ENCODE measurements at places on chromosomes 13 and 19.

DNA sequence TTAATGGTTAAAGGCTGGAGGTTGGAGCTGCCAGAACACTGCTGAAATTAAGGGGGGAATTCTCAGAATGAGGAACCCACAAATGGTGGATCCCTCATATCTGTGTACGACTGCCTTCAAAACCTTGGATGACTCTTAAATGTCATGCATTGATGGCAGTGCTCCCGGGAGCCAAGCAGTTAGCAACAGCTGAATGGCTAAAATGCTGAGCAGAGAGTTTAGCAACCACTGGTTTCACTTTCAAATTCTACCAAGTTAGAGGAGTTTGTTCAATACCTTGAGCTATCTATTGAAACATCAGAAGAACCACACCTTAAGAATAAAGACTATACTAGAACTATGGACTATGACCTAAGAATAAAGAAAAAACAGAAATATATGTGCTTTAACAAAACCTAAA lies 41.4 kb downstream of the UQCRFS1 start:
- no peak for DNase-seq

DNA sequence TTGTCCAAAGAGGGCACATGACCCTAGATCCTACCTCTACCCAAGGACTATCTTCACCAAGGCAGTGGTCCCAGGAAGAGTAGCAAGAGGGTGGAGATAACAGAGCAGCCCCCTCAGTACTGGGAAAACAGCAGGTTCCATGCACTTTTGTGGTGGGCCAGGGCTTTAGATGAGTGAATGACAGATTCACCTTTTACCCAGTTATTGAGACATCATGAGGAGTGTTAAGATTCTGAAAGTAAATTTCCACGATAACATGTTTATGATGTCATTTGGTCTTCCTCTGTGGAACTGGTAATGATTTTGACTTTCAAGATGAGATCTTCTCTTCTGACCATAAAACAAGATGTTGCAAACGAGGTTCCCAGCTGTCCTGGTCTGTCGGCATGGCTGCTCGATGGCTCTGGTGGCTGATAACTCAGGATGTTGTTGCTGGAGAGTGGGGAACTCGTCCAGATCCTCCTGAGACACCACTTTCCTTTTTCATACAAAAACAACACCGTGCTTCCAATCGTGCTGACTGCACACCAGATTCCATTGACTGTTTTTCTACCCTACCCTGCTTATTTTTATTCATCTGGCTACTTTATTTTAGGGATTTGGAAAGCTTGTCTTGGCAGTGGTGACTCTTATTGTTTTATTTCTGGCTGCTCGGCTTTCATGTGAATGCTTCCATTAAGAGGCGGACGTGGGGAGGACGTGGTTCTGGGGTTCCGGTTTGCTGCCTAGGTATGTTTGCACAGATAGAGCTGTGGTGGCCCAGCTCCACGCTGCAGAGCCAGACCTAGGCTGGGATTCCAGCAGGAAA lies 88.5 kb downstream of the LRCH1 start:
- DNase-seq, result no peak

GRCh38 chr19:424546-424945 lies 15.6 kb upstream of the C2CD4C start:
- DNase-seq, result no peak

DNA sequence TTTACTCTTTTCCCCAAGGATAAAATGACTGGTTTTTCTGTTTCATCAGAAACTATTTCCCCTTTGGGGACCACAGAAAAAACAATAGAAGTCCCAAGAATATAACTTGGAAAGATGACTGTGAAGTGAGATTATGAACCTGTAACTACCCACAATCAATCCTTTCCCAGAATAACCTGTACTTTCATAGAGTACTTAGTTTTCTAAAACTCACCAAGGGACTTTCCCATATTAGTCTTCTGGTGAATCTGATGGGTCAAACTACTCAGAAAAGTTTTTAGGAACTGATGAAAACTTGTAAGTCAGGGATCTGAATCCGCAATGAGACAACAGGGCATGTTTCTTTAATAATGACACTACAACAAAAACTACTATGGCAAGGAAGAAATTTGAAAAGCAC lies 62.6 kb downstream of the STK24 start:
- no peak for DNase-seq

DNA sequence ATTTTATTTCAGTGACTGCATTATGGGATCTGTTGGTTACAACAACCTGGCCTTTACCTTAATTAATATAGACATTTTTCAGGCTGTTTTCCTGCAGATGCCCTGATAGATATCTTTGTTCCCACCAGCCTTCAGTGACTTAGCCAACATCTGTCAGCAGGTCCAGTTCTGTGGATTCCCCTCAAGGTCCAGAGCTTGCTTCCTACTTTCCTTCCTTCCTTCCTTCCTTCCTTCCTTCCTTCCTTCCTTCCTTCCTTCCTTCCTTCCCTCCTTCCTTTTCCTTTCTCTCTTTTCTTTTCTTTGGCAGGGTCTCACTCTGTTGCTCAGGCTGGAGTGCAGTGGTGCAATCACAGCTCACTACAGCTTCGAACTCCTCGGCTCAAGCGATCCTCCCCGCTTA lies 14.4 kb upstream of the CYP2B6 start:
- DNase-seq, result no peak

DNA sequence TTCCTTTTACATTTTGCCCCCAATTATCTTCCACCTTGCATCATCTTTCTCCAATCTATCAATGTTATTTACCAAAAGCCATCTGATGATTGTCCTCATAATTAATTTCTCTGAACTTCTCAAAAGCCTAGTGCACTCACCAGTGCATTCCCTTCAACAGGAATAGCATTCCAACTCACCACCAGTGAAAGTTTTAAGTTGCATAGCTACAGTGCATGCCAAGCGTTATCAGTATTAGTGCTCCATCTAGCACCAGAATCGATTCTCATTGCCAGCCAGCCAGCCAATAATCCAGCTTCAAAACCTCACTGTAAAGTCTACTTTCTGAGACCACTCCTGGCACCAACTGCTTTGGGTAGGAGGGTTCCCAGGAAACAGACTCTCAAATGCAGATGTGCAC lies 7.4 kb downstream of the MYCBP2 start:
- no peak for DNase-seq

GRCh38 chr13:48648446-48648845 lies 5.3 kb upstream of the CYSLTR2 start:
- DNase-seq, result no peak

- no peak for DNase-seq
Measured at GRCh38 chr13:101065329-101065728, 351.0 kb downstream of the NALCN start.

DNA sequence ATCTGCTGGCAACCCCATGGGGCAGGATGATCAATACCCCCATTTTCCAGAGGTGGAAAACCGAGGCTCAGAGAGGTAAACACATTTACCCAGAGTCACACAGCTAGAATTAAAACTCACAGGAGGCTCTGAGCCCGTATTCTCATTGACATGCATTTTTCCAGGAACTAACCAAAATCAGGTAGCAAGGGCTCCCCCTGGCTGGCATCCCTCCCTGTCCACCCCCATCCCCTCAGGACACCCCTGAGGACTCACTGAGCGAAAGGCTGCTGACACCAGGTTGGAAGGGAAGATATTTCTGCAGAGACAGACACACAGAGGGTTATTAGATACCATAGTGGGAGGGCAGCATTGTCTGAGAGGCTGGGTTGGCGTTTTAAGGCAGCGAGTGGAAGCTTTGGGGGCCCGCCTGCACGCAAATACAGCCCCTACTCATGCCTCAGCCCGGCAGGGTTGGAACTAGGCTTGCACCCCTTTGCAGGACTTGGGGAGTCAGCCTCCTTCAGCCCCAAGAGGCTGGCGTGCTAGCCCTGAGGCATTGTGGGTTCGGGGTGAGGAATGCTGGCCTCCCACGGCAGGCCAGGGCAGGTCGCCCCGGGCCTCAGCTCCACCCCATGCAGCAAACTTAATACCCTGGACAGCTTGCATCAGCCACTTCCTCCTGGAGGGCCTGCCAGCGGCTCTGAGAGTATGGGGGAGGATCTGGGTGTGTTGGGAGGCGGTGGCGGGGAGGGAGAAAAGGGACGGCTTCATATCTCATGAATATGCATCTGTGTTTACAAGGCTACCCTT lies 3.9 kb downstream of the SLC1A5 start:
- DNase-seq, result peak; percentile 76

- no peak for DNase-seq
Measured at GRCh38 chr13:54486421-54487166, 1458.0 kb downstream of the OLFM4 start.

GRCh38 chr19:56988299-56988698 lies 131.5 kb upstream of the USP29 start:
- no peak for DNase-seq

DNA sequence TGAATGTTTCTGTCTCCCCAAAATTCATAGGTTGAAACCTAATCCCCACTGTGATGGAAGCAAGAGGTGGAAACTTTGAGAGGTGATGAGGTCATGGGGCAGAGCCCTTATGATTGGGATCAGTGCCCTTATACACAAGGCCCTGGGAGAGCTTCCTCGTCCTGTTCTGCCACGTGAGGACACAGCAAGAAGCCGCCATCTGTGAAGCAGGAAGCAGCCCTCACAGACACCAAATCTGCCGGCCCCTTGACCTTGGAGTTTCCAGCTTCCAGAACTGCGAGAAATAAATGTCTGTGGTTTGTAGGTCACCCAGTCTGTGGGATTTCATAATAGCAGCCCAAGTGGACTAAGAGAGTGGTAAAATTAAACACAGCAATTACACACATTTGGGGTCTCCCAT lies 737.4 kb downstream of the UQCRFS1 start:
- no peak for DNase-seq

GRCh38 chr19:39967561-39967960 lies 3.4 kb upstream of the PSMC4 start:
- no peak for DNase-seq

- DNase-seq, result no peak
Measured at GRCh38 chr13:37510441-37510840, 88.1 kb downstream of the POSTN start.

DNA sequence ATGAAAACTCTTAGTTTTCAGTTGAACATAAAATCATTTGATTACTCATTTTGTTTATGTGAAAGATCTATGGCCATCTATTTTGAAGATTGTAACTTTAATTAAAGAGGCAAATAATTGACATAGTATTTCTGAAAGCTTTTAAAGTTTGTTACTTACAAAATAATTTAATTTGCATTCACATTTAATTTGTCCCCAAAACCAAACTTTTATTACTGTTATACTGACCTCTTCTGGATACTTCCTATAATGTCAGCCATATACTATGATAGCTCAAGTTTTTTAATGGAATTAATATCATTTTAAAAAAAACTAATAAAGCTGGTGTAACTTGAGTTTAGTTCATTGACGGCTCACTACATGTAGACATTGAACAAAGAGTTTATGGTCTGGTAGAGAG lies 4.9 kb upstream of the SGCG start:
- no peak for DNase-seq

GRCh38 chr13:39821977-39822376 lies 166.5 kb downstream of the COG6 start:
- DNase-seq, result no peak

GRCh38 chr19:3778104-3778867 lies 6.3 kb upstream of the RAX2 start:
- DNase-seq, result no peak

- no peak for DNase-seq
Measured at GRCh38 chr13:60690604-60691003, 293.6 kb downstream of the TDRD3 start.

GRCh38 chr19:31666126-31666525 lies 316.9 kb upstream of the TSHZ3 start:
- DNase-seq, result no peak

GRCh38 chr13:50589139-50589538 lies 254.4 kb downstream of the DLEU7 start:
- no peak for DNase-seq

- peak; percentile 38 for DNase-seq
Measured at GRCh38 chr19:29714953-29715700, at the start of gene C19orf12. Gene C19orf12, minus strand, starts transcription at chr19:29715261. Its CDS starts 6,848 bp downstream, at chr19:29708413.

- DNase-seq, result no peak
Measured at GRCh38 chr19:49064768-49065611, at the start of gene NTF4. Gene NTF4, minus strand, starts transcription at chr19:49064818. Its CDS starts 2,821 bp downstream, at chr19:49061997.

All from T1000 (cell line).